ENCODE measurements at places on chromosomes 13 and 19.
A peak's percentile ranks its signal among the peaks of the same experiment; 100 is the strongest.

GRCh38 chr13:112774448-112774792, 84.6 kb downstream of the ATP11A start:
- no peak for DNase-seq

GRCh38 chr13:113573065-113573464, 11.5 kb upstream of the TFDP1 start:
- DNase-seq = no peak

GRCh38 chr13:113053801-113054604, 51.6 kb upstream of the F7 start:
- DNase-seq = no peak

DNA sequence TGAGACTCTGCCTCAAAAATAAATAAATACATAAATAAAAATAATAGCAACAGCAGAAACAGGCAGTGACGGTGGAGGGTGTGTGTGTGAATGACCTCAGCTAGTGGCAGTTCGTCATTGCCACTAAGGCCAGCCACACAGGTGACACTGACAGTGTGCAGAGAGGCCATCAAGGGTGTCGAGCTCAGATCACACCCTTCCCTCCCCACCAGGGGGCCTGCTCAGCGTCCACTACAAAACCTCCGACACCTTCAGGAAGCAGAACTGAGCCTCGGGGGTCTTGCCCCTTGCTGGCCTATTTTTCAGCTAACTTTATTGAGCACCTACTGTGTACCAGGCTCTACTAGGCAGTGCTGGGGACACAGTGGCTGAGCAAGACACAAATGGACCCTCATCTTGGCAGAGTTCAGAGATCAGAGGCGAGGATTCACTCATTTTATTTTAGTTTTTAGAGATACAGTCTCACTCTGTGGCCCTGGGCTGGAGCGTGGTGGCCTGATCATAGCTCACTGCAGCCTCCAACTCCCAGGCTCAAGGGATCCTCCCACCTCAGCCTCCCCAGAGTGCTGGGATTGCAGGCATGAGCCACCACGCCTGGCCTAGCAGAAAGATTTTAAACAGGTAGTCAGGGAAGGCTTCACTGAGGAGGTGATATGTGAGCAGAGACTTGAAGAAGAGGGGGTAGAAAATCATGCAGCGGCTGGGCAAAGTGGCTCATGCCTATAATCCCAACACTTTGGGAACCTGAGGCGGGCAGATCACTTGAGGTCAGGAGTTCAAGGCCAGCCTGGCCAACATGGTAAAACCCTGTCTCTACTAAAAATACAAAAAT, 30.3 kb upstream of the SEMA6B start:
- DNase-seq = peak; percentile 62

DNA sequence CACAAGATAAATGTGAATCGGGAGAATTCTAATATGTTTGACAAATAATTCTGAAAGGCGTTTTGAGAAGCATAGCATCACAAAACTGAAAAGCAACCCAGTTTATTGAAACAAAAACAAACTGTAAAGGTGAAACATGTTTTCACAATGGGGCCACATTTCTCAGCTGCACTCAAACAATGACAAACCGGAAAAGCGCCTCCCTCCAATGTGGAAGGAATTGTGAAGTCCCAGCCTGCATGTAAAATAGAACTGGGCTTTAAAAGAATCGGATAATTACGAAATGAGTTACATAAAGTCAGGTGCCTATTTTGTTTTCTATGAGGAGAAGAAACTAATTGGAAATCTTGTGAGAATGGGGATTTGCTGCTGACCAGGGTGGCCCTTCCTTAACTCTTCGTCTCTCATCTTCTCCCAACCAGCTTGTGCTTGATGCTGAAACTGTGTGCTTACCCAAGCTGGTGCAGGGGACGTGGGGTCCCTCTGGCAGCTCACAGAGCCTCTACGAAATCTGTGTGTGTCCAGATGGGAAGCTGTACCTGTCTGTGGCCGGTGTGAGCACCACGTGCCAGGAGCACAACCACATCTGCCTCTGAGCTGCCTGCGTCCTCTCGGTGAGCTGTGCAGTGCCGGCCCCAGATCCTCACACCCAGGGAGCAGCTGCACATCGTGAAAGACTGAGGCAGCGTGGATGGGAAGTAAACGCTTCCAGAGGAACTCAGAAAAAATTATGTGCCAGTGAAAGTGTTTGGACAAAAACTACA, 109.4 kb downstream of the SACS start:
- DNase-seq = no peak

GRCh38 chr19:310141-310651, 19.0 kb upstream of the PLPP2 start:
- DNase-seq = no peak

GRCh38 chr13:99357131-99357596, 50.0 kb upstream of the GPR183 start:
- no peak for DNase-seq

- DNase-seq = no peak
Measured at GRCh38 chr19:38891771-38892170, 7.6 kb downstream of the SIRT2 start.

- peak; percentile 24 for DNase-seq
Measured at GRCh38 chr13:92074658-92075057, 676.2 kb downstream of the GPC5 start.

All from KBM-7 (cell line).